ENCODE measurements at places on chromosomes 7 and 10. TPM values are rescaled to one million over a fixed set of nuclear protein-coding genes. Genes with fewer than 3 reads are reported as not detected.

DNA sequence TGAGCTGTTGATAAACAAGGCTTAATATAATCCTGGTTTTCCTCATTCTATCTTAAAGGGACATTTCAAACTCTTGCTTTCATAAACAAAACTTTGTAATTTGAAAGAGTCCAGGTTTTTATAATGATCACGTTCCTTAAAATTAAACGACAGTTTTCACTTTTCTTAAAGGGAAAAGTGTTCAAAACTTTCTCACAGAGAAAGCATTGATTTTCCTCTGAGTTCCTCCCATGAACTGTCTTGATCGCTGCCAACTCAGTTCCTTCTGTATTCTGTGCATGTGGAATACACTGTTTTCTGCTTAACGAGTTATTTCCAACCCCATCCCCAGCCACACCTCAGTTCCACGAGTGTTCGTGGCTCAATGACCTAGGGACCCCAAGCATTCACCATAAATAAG is 2.4 kb upstream of the C7orf33 start:
- DNase-seq: no peak

DNA sequence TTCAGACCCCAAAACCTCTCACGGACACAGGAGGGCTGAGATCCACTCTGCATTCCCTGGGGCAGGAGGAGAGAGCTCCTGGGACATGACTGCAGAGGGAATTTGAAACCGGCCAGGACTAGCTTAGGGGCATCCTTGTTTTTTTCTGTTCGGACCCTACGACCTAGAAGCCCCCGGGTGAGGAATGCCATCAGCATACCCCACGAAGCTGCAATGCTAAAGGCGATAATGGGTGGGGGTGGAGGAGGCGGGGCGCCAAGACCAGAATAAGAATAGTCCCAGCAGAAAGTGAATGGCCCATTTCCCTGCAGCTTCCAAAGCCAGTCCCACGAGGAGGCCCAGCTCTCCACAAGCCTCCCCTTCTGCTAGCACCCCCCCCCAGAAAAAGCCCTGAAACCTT is 4.0 kb downstream of the PDGFA start:
- DNase-seq: no peak

GRCh38 chr10:101403161-101403560 is 49.2 kb downstream of the BTRC start:
- no peak for DNase-seq

DNA sequence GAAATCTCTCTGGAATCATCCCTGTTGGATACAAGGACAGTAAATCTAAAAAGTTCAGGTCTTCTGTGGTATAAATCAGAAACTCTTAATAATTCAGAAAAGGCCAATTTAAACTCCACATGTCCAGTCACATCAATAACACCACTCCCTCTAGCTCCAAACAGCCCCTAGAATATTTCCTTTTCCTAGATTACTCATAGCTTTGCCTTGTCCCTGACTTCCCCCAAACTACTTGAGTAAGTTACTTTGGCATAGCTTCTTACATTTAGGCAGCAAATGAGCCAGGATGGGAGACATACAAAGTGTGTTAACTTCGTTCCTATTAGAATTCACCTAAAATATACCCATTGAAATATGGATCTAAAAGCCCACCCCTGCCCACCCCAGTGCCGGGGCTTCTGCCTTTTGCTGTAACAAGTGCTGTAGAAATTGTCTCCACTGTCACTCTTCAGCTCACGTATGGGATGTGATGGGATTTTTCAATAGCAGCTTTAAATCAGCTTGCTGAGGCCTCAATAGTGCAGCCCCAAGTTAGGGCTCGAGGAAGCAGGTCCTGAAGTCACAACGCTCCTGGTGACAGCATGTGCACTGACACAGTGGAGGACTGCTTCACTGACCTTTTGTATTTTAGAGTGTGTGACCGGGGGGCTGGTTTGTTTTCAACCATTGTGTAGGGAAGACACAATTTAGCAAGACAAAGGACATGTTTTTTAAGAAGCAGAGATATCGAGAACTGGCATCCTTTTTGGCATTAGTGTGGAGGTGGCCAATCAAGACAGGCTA is 218.2 kb upstream of the KMT2E start:
- DNase-seq: no peak

DNA sequence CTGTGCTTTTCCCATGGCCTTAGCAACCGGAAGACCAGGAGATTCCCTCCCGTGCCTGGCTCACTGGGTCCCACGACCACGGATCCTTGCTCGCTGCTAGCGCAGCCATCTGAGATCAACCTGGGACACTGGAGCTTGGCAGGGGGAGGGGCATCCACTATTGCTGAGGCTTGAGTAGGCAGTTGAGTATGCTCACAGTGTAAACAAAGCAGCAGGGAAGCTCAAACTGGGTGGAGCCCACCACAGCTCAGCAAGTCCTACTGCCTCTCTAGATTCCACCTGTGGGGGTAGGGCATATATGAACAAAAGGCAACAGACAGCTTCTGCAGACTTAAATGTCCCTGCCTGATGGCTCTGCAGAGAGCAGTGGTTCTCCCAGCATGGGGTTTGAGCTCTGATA is 697.0 kb downstream of the SORCS1 start:
- DNase-seq: no peak

GRCh38 chr10:44935201-44935965 is 24.2 kb upstream of the RASSF4 start:
- no peak for DNase-seq

DNA sequence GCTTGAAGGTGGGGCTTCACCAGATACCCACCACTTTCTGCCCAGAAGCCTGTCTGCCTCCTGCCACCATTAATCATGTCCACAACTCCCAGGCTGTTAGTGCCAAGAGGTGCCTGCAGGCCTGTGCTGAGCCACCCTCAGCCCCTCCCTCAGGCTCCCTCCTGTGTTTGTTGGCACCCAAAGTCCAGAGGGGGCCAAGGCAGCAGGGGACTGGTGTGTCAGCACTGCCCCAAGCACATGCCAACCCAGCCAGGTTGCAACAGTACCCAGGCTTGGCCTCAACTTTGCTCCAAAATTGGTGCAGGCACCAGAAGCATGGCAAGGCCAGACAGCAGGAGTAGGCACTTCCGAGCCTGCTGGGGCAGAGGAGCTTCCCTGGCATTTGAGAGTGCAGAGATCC is 111.3 kb downstream of the HPSE2 start:
- DNase-seq: no peak

DNA sequence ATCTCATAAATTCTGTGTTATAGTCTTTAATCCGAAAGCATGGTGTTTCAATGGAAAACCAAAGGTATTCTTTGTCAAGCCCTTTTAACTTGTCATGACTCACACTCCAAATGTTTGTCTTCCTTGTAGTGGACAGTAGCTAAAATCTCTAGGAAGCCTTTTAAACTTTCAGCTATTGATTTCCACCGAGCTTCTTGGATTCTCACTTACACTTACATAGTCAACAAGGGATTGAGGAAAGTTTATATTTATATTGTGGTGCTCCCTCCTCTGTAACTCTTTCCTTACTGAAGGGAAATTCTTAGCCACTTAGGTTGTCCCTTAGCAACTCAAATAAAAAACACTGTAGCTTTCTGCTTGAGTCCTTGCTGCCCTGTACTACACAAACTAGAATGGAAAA is 31.2 kb upstream of the GPR37 start:
- DNase-seq: no peak

DNA sequence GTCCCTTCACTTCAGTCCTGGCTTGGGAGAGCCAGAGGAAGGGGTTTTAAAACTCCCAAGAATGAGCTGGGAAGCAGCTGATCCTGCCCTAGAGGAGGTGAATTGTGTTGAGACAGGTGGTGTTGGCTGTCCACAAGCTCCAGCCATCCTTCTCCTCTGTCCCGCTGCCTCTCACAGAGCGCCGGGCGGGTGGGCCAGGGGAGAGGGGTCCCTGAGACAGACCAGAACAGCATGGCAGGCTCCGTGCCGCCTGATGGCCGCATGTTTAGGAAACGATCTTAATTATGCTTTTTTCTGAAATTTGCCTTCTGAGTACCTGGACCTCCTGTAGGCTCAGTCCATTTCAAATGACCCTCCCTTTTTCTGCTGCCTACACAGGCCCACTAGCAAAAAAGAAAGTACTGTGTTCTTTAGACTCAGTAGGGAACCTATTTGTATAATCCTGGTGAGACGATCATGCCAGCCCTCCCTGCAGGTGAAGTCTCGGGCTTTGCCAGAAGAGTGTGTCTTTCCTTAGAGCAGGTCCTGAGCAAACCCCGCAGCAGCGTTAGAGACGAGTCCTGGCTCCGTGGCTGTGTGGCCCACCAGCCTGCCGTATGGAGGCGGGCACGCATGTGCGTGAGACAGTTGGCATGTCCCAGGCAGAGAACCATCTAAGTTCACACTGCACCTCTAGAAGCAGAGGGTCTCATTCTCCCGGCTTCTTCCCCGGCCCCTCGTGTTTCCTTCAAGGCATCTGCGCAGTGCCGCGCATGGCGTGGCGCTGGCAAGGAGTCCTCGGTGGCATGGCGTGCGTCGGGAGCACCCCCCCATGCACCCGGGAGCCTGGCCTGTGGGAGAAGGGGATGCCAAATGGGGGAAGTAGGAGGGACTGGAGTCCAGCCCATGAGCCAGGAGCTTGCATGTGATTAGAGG is 26.3 kb upstream of the PWWP2B start:
- DNase-seq: no peak

Gene TAF3
- polyA plus RNA-seq: 12.1 TPM

Gene LRMDA
- polyA plus RNA-seq: 18.0 TPM

Gene PROSER2
- 4.0 TPM for polyA plus RNA-seq

Gene SPDYE9
- polyA plus RNA-seq: 1.5 TPM

Gene ZP3
- 3.3 TPM for polyA plus RNA-seq

Gene CXCL12
- 417 TPM for polyA plus RNA-seq

Gene FAM25A
- not detected for polyA plus RNA-seq

Data from left kidney (tissue), 8 donors.